A549 (cell line): ENCODE measurements at places on chromosomes 16 and 17. TPM values are rescaled to one million over a fixed set of nuclear protein-coding genes. Genes with fewer than 3 reads are reported as not detected.

NHERF2 gene
- polyA plus RNA-seq, result 27.3 to 32.3 TPM (median 31.0 TPM) in 3 replicates

ADORA2B gene
- 5.7 to 6.3 TPM (median 6.2 TPM) in 3 replicates for polyA plus RNA-seq

SHBG gene
- 0.37 to 0.63 TPM (median 0.50 TPM) in 3 replicates for polyA plus RNA-seq

CHST4 gene
- 0.04 to 0.10 TPM (median 0.05 TPM) in 3 replicates for polyA plus RNA-seq

MAF gene
- 0.12 to 0.22 TPM (median 0.14 TPM) in 3 replicates for polyA plus RNA-seq

CCDC154 gene
- 0.49 to 0.74 TPM (median 0.70 TPM) in 3 replicates for polyA plus RNA-seq

DVL2 gene
- polyA plus RNA-seq, result 30.7 to 40.4 TPM (median 37.7 TPM) in 3 replicates

GHDC gene
- 19.4 to 25.7 TPM (median 23.4 TPM) in 3 replicates for polyA plus RNA-seq

ABCC12 gene
- 0.13 TPM in 1 of 3 replicates, not detected in the others for polyA plus RNA-seq

SOST gene
- 0.05 to 0.07 TPM (median 0.05 TPM) in 3 replicates for polyA plus RNA-seq

KRTAP4-3 gene
- not detected in 3 replicates for polyA plus RNA-seq

CMTM2 gene
- polyA plus RNA-seq, result 0.09 to 0.15 TPM in 2 of 3 replicates, not detected in the other
